ENCODE measurements at places on chromosomes 4 and X.
A peak's percentile ranks its signal among the peaks of the same experiment; 100 is the strongest.

- no peak for DNase-seq
Observed at GRCh38 chr4:3493720-3494461, 30.8 kb downstream of the DOK7 start.

GRCh38 chr4:82865592-82865991, 25.4 kb downstream of the SEC31A start:
- DNase-seq: peak; percentile 22

DNA sequence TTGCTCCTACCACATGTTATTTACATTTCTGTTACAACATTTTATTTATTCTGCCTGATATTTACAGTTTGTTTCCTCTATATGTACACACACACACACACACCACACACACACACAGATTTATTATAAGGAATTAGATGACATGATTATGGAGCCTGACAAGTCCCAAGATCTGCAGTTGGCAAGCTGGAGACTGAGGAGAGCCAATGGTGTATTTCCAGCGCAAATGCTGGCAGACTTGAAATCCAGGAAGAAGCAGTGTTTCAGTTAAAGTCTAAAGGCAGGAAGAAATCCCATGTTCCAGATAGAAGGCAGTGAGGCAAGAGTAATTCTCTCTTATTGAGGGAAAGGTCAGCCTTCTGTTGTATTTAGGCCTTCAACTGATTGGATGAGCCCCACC, 1.8 kb upstream of the KLHL4 start:
- no peak for DNase-seq

- peak; percentile 19 for DNase-seq
Observed at GRCh38 chr4:107825072-107825824, 516 bp downstream of the SGMS2 start.

GRCh38 chr4:101931619-101932018, 141.1 kb downstream of the BANK1 start:
- DNase-seq: no peak

DNA sequence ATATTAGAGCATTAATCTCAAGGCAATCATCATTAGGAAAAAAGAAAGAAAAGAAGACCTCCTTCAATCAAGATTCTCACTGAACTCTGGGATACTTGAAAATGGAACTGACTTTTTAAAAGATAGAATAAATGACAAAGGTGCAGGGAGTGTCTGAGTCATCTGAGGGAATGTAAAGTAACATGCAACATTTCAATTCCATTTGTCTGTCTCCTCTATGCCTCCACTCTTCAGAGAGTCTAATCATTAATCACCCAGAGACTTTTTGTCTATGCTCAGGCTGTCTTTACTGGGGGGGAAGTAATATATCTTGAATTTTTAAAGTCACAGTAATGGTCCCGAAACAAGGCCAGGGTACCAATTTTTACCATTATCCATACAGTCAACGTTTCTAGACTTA, 55.0 kb upstream of the PACRGL start:
- DNase-seq: no peak

All from KG1 (cell line).